Ureter (tissue), 1 donor: ENCODE measurements at places on chromosomes 3 and 15. TPM values are rescaled to one million over a fixed set of nuclear protein-coding genes. Genes with fewer than 3 reads are reported as not detected.

DNA sequence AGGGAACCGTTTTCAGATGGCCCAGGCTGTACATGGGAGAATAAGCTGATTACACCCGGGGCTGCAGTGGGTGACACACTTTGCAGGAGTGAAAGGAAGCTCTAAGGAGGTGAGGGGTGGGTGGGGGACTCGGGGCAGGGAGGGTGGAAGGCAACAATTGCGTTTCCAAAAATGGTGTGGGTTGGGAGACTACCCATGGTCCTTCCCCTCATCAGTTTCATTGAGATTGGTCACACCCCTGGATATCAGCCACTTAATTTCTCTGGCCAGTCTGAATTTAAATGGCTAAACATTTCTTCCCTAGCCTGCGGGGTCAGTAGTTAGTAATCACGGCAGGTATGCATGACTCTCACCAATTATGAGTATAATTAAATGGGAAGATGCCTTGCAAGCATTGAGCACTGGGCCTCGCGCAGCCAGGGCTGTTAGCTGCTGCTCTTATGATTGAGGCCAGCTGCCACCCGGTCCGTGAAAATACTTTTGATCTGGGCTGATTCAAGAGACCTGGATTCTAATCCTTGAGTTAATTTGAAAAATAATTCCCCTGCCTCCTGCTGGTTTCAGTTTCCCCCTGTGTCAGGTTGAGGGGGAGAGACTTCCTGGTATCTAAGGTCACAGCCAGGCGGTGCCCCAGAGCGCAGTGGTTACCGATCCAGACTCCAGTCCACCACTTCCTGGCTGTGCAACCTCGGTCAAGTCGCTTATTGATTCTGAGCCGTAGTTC is 23.3 kb downstream of the SLC6A6 start:
- DNase-seq: no peak

GRCh38 chr3:118948146-118948545 is 86.5 kb downstream of the IGSF11 start:
- no peak for DNase-seq

- DNase-seq: no peak
Observed at GRCh38 chr3:194279701-194280360, 71.3 kb downstream of the CPN2 start.

- DNase-seq: no peak
Observed at GRCh38 chr3:157526036-157526435, 22.8 kb upstream of the VEPH1 start.

DNA sequence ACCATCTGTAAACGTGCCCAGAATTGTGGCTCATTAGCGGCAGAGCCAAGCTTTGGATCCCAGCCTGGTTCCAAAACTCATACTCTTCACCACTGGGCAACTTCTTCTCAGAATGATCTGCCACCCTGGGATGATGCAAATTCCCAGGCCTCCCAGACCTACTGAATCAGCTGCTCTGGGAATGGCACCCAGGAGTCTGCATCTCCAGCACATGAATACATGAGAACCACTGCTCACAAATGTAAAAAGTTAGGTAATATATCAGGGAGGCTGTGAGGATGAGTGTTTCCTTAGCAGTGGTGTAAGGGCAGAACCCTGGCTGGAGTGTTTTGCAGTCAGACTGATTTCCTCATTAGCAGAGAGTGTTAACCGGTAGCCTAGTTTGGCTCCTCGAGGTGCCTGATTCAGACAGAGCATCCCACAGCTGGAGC is 94.2 kb downstream of the LIPC start:
- no peak for DNase-seq

DNA sequence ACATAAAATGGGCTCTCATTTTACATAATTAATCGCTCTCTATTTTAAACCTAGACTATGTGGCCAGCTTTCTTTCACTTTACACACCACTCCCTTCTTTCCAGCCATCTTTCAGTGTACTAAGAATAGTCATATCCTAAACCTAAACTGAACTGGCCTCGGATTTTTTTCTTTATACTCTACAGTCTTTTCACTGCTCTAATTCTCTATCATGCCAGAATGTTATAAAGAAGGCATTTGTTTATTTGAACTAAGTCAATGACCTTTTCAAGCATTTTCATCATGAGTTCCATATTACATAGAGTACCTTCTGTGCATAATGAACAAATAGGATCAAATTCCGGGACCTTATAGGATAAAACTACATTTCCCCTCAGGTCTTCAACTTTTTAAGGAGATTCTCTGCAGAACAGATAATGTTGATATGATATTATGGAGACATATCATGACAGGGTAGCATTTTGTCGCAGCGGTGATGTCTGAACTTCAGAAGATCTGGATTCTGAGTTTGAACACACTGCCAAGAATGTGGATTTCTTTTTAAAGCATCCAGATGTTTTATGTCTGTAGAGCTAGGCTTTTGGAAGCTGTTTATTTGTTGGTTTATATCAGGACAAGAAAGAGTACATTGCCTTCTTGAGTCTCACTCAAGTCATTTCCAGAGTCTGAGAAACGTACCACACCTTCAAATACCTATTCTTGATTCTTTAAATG is 1047.3 kb downstream of the MCTP2 start:
- DNase-seq: no peak

DNA sequence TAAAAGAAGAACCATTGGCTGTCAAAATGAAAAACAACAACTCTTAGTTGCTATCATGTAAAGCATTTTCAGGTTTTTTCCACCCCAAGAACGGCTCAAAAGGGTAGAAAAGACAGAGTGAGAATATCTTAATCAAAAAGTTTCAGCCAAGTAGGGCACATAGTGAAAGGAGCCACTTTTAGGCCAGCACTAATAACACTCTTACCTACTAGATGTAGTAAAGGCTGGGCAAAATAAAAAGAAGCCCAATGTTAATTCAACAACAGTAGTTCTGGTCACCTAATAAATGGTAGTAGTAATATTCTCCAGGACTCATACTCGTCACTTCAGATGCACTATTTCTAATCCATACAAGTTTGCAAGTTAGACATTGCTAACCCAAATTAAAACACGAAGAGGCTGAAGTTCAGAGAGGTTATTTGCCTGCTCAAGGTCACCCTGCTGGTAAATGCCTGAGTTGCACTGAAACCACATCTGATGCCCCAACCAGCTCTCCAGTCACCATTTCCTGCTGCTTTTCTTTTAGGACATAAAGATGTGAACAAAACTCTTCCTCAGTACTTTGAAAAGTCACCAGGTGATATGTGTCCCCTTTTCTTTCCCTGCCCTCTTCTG is 7.5 kb downstream of the GOLIM4 start:
- DNase-seq: no peak

TM4SF18 gene
- 3.7 TPM for total RNA-seq

PAK6 gene
- 29.5 TPM for total RNA-seq
